ENCODE measurements at places on chromosomes 4 and X.

- DNase-seq, result no peak
Observed at GRCh38 chrX:111262086-111262485, 8.2 kb downstream of the CAPN6 start.

- DNase-seq, result no peak
Observed at GRCh38 chr4:10121568-10122208, 5.1 kb upstream of the WDR1 start.

- no peak for DNase-seq
Observed at GRCh38 chr4:110335399-110335798, 137.0 kb upstream of the ELOVL6 start.

- DNase-seq, result no peak
Observed at GRCh38 chr4:5528031-5528436, 180.3 kb downstream of the EVC2 start.

GRCh38 chr4:105399532-105400161 lies 74.2 kb downstream of the PPA2 start:
- DNase-seq, result no peak

Measured in stimulated activated naive CD8-positive, alpha-beta T cell treated with anti-CD3 and anti-CD28 coated beads, Interleukin-15, Interleukin-2, amounts not matched to agents 100 U/mL and 50 U/mL, for 24 hours (primary cell).